ENCODE measurements at places on chromosomes 3 and 15.

DNA sequence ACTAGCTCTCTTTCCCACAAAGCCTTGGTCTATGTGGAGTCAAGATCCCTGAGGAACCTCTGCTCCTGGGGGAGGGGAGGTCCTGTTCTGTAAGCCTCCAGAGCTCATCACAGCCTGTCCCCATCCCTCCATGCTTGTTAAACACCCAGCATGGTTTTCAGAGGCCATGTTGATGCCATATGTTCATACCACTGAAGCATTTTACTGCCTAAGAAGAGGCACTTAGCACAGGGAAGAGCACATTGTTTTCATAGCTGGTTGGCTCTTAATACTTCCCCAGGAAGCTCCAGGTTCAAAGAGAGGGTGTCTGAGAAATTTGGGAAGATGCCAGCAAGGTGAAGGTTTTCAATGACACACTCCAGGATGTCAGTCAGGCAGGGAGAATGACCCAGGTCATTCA lies 25.6 kb downstream of the CPNE4 start:
- no peak for DNase-seq

DNA sequence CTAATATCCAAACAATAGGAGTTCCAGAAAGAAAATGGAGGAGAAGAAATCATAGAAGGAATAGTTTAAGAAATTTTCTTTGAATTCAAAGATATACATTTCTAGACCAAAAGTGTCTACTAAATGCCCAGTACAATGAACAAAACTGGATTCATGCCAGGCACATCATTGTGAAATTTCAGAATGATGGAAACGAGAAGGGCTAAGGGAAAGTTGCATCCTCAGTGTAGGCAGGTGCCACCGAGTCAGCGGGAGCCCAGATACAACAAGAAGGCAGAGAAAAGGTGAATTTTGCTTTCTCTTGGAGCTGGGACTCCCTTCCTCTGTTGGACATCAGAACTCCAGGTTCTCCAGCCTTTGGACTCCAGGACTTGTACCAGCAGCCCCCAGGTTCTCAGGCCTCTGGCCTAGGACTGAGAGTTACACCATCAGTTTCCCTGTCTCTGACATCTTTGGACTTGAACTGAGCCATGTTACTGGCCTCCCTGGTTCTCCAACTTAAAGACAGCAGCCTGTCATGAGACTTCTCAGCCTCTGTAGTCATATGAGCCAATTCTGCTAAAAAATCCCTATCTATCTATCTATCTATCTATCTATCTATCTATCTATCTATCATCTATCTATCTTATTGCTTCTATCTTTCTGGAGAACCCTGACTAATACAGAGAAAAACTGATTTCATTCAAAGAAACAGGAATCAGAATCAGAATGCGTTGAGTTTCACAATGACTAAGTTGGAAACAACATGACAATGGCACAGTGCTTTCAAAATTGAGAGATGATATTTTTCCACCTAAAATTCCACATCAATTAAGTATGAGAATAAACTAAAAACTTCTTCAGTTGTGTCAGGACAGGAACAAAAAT lies 207.7 kb downstream of the FAM43A start:
- no peak for DNase-seq

GRCh38 chr3:136291302-136291701 lies 41.2 kb downstream of the PCCB start:
- DNase-seq = no peak

DNA sequence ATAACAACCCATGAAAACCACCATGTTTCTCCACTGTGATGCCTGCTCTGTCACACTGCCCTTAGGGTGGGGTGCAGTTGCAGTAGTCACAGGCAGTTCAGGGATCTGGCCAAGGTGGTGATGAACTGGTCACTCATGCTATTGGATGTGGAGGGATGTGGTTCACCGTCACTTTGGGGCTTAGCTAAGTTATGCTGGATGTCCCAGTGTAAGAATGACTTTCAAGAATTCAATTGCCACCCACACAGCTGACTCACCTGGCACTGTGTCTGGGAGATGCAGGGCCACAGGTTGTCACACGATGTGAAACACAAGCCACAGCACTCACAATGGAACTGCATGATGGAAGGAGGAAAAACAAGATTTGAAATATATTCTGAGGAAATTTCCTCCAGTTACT lies 146.1 kb upstream of the CTNNB1 start:
- DNase-seq = no peak

GRCh38 chr3:59843821-59844220 lies 794.0 kb upstream of the CFAP20DC start:
- DNase-seq = no peak

DNA sequence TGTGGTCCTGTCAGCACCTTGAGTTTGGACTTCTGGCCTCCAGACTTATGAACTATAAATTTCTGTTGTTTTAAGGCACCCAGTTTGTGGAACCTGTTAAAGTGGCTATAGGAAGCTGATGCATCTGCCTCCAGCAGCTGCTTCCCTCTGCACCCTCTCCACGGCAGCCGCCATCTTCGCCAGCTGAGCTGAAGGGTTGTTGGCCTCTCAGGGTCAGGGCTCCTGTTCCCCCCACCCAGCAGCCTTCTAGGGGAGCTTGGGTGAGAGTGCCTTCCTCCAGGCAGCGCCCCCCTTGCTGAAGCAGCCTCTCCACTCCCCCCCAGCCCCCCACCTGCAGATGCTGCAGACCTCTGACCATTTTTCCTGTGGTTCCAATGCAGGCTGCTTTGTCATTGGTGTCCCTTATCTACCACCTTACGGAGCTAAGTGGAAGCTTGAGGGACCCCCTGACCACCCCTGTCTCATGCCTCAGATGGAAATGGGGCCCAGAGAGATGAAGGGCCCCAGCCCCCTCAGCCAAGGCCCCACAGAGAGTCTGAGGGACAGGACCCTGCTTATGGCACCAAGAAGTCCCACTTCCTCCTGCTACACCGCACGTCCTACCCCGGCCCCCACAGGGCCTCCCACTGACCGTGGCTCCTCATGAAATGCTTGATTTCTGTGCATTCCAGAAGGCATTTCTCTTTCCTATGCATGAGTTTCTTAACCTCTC lies 61.4 kb upstream of the TLE3 start:
- DNase-seq = no peak

DNA sequence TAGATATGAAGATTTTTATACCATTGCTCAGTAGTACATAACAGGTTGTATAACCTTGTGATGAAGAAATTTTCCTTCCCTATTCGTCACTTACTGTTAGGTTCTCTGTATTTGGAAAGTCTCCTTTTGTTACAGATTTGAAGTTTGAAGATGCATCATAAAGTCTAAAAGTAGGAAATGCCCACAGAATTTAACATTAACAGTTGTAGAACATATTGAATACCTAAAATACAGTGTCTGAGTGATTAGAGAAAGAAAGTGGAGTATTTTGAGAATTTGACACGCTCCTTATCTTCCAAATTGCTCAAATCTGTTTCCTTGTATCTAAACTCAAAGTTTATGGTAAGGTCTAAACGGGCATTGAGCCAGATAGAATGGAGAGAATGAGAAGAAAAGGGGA lies 111.3 kb downstream of the MBNL1 start:
- DNase-seq = no peak

DNA sequence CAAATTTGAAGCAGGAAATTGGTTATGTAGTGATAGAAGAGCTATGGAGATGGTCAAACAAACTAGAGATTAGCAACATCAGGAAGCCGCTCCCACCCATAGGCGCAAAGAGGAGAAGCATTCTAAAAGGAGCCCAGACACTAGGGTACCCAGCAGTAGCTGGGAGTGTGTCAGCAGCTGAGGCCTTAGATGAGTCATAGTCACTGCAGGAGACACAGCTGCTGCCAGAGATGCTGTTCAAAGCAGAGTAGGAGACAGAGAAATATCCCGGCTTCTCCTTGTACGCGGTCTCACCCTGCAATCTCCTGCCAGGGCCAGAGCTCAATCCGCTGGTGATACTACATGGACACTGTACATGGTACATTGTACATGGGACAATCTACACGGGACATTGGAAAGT lies 61.9 kb downstream of the VGLL3 start:
- no peak for DNase-seq

Measured in CD4-positive, alpha-beta T cell treated with Interleukin-12 subunit alpha and Interleukin-12 subunit beta, for 1 hour (primary cell).